ENCODE measurements at places on chromosomes 4 and X.

DNA sequence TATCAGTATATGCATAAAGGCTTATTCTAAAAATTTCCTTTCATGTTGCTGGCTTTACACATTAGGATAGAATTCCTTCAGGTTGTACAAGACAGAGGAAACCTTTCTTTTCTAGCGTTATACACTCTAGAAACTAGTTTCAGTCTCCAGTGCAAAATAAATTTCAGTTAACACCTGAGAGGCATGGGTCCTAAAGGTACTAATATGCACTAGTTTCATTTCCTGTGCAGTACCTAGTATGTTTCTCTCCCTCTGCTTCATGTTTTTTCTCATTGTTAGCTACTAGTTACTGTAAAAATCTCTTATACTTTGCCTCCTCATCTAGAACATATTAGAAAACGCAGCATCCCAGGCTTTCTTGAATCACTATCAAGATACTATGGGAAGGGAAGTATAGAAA is 54.0 kb downstream of the SNX25 start:
- no peak for DNase-seq

DNA sequence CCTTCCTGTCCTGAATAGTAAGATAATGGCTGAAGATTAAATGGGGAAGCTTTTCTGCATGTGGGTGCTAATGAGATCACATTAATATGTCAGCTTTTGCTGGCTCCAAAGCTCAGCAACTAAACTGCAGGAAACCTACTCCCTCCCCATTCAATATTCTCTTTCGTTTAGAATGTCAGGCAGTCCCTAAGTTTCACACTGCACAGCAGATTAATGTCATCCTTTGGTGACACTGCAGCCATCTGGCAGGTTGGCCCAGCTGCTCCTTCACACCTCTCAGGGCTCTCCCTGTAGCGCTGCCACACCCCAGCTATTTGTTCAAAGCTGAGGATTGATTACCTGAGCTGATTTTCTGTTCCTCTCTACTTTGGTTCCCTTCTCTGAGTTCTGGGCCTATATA is 110.5 kb downstream of the KDR start:
- DNase-seq = no peak

GRCh38 chr4:109094056-109094455 is 208.4 kb downstream of the COL25A1 start:
- DNase-seq = no peak

- no peak for DNase-seq
These were observed 593 bp upstream of the JAKMIP1 start for GRCh38 chr4:6200922-6201362.

GRCh38 chr4:119794113-119794512 is 165.5 kb upstream of the PDE5A start:
- no peak for DNase-seq

DNA sequence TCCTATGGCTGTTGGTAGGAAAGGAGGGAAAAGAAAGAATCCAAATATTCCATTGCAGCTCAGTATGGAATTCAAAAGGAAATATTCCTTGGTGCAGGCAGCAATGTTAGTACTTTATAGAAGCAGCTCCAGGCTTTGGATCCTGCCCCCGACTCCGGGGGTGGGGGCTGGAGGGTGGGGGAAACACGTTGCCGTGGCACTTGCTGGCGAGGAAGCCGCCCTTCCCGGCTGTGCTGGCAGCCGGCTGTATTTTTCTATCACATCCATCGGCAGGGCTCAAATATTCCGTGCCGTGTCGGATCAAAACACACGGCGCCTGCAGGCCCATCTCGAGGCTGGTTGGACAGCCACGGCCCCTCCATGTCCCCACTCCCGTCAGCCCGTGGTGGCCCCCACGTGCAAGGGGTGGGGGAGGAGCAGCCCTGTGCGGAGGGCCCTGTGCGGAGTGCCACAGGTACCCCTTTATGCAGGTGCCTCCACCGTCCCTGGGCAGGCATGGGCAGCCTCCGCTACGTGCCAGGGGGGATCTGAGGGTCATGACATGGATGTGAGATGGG is 5.8 kb downstream of the ADRA2C start:
- no peak for DNase-seq

DNA sequence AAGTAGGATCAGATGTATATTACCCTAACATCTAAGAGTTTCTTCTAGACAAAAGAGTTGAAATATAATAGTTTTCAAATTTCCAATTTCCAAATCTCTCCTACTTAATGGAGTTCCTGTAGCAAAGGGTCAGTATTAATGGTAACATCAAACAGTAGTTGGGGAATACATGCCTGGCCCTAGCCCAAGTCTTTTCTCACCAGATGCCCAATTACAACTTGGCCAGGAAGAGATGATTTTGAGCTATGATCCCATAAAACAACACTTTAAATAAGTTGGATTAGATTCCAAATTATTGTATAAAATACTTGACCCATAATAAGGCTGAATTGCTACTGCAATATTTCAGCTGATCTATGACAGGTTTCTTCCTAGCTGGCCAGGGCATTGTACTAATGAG is 59.9 kb downstream of the MBNL3 start:
- DNase-seq = no peak

- no peak for DNase-seq
These were observed 14.1 kb downstream of the NAT8L start for GRCh38 chr4:2072971-2073807.

DNA sequence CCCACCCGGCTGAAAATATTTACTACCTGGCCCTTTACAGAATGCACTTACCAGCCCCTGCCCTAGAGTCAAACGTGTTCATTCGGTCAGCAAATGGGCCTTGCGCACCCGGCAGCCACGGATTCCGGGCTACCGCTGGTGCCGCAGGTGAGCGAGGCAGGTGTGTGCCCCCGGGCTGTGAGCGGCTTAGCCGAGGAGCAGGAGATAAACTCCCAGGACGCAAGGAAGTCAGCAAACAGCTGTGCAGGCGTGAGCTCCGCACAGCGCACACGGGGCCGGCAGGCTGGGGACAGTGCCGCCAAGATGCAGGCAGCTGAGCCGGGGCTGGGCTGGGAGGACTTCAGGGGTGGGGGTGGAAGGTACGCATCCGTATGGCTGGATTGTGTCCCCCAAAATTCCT is 211.2 kb upstream of the PSAPL1 start:
- no peak for DNase-seq

GRCh38 chr4:70687392-70687791 is 940 bp upstream of the UTP3 start:
- no peak for DNase-seq

DNA sequence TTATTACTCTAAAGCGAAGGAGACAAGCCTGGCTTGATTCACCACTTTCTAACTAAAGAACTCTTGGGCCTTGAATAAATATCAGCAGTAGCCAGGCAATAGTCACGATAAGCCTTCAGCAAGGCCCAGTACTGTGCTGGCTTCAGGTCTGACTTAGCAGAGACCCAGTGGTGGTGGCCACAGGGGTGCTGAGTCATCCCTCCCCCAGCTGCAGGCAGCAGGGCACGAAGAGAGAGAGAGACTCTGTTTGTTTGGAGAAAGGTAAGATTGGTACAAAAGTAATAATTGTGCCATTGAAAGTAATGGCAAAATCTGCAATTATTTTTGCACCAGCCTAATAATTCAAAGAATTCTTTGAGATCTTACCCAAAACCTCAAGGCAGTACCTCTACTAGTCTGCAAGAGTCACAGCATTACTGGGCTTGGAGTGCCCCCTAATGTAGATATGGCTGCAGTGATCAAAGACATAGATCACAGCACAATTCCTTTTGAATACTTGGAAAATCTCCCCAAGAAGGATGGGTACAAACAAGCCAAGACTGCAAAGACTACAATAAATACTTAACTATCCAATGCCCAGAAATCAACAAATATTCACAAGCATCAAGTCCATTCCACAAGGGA is 159.5 kb upstream of the USP38 start:
- peak; percentile 34 for DNase-seq

GRCh38 chr4:8689741-8690140 is 97.2 kb downstream of the CPZ start:
- DNase-seq = no peak

DNA sequence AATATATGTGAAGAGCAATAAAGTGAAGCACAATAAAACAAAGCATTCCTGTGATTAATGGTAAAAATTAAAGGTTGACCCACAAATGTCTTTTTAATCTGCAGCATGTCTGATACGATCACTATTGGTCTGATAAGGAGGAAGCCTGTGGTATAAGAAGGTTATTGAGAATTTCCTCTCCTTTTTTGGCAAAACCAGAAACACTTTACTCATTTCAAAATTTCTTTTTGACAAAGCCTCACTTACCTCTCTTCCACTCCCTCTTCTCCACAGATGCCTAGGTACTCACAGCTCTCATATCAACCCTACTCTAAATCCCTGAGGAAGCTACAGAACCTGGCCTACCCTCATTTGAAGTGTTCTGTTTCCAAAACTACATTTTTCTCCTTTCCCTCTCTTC is 56.1 kb downstream of the TSPAN5 start:
- DNase-seq = no peak

DNA sequence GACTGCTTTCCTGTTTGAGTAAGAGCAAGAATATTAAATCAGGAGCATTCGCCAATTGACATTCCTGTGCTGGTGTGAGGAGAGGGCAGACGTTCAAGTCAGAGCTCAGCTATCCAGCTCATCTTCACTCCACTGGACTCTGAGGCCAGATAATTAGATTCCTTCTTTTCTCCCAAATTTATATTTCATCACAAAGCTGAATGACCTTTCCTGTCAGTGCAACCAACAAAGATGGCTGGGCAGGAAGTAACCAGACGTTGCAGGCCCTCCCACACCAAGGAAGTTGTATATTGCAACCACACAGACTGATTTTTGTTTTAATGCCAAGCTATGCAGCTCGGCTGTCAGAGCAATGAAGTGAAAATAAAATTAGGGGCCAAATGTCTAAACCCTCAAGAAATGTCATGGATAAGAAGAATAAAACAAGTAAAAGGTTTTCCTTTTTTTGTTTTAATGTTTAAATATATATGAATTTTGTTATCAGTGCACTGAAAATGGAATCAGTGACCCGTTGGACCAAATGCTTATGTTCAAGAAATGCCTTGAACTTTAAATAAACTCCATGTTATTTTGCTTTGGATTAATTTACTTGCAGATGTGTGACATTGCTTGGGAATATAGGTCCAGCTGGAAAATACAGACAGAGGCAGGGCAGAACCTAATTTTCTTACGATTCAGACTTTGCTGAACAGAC is 578.9 kb upstream of the FAT1 start:
- peak; percentile 21 for DNase-seq

DNA sequence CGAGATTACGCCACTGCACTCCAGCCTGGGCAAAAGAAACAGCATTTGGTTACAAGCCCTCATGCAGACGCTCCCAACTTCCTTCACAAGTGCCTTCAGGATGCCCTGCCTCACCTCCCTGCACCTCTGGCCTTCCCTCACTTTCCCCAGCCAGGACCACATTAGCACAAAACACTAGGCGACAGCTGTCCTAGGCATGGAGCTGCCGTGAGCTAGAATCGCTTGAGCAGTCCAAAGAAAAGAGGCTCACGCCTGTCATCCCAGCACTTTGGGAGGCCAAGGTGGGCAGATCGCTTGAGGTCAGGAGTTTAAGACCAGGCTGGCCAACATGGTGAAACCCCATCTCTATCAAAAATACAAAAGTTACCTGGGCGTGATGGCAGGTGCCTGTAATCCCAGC is 15.8 kb downstream of the RNF212 start:
- DNase-seq = no peak

GRCh38 chrX:74383611-74384010 is 37.7 kb upstream of the SLC16A2 start:
- DNase-seq = peak; percentile 38

- DNase-seq = peak; percentile 19
These were observed 8.7 kb downstream of the RHOH start for GRCh38 chr4:40205259-40206198.

GRCh38 chrX:145549496-145549895 is 268.1 kb upstream of the SLITRK2 start:
- DNase-seq = no peak

- DNase-seq = no peak
These were observed 186.5 kb downstream of the MAB21L2 start for GRCh38 chr4:150768497-150768896.
